ENCODE measurements at places on chromosomes 3 and 15.

DNA sequence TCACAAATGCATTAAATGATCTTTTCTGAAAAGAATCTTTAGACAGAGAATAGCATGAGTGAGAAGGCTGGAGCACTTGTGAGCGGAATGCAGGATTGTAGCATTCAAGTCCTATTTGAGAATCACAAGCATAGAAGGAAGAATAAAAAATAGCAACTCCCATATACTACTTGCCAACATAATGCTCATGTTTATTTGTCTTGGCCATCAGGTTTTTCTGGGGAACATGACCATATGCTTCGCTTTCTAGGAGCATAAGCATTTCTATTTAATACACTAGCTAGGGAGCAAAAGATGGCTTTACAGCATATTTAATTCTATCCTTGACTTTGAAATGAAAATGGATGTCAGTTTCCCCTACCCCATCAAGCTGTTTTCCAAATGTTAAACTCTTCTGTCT lies 170.3 kb upstream of the MITF start:
- no peak for DNase-seq

GRCh38 chr3:115146032-115146417 lies 1.1 kb downstream of the ZBTB20 start:
- DNase-seq = peak; percentile 29

DNA sequence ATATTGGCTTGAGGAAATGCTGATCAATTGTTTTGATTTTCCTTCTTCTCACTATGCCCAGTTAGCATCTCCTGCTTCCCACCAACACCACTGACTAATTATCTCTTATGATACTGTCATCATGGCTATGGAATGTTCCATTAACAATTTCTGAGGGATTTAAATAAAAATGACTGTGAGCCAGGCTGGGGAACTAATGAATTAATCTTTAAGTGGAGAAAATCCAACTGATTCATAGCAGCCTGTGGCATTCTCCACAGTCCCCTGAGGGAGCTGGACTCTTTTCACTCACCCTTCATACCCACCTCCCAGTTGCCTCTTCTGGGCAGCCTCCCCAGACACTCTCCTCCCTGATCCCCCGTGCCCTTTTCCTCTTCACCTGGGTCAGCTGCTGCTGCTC lies 353.6 kb downstream of the CLSTN2 start:
- no peak for DNase-seq

GRCh38 chr3:31945738-31946052 lies 35.4 kb downstream of the OSBPL10 start:
- no peak for DNase-seq

GRCh38 chr15:33322091-33322490 lies 11.3 kb downstream of the RYR3 start:
- no peak for DNase-seq

GRCh38 chr3:188486126-188486525 lies 332.2 kb downstream of the LPP start:
- DNase-seq = no peak

DNA sequence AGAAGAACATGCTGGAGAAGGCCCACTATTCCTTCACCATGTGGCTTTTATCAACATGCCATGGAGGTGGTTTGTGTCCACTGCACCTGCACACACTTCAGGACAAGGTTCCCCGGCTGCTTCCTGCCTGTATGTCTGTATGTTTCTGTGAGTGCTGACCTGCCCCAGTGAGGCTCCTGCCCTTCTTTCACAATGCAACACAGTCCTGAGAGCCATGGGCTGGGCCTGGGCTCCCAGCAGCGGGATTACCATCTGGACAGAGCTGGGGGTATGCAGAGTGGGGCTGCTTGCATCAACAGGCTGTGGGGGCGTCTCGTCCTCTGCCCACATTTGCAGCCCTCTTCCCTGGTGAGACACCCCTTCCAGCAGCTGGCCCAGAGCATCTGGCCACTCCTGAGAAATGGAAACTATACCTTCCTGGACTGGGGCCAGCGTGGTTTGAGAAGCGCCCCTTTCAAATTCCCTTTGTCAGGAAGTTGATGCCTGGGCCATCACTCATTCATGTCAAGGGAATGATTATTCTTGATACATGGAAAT lies 29.3 kb upstream of the C15orf39 start:
- DNase-seq = no peak

DNA sequence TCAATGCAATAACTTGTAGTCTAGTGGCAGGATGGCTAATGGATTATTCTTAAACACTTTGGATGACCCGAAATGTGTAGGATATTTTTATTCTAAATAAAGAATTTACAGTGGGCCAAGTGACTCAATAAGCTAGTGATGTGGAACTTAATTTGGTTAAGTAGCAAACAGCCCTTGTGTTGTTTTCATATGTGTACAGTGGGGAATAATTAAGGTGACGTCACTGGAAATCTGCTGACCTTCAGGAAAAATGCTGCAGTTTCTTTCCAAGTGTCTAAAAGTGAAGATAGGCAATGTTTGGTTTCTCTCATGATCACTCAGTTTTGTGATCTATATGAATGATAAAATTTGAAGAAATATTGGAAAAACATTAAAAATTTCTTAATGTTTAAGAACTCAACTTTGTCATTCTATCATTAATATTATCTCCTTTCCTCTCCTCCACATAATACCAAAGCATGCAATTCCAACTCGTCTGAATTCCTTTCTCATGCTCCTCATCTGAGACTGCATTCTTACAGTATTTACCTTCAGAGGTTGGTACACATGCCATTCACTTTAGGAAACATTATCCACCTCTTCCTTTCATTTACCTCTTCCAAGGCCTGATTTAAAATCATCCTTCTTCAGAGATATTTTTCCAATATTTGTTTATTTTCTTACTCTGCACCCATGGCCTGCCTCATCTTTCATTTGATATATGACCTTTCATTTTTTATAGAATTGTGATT lies 414.6 kb upstream of the ARPP21 start:
- DNase-seq = no peak

GRCh38 chr3:110928016-110928662 lies 143.5 kb upstream of the NECTIN3 start:
- DNase-seq = no peak

DNA sequence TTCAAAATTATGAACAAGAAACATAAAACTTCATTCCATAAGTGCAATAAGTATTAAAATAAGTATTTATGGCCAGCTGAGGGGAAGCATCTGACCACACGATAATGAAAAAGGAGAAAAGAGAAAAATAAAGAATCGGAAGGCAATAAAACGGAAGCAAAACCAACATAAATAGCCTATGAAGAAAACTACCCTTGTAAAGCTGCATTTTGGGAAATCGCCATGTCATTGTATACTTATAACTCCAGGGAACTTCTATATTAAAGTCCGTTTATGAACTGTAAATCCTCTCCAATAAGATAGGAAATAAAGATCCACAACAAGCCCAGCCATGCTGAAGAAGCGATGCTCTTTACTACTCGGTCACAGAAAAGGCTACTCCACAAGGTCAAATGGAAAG lies 47.7 kb downstream of the MORC1 start:
- no peak for DNase-seq

DNA sequence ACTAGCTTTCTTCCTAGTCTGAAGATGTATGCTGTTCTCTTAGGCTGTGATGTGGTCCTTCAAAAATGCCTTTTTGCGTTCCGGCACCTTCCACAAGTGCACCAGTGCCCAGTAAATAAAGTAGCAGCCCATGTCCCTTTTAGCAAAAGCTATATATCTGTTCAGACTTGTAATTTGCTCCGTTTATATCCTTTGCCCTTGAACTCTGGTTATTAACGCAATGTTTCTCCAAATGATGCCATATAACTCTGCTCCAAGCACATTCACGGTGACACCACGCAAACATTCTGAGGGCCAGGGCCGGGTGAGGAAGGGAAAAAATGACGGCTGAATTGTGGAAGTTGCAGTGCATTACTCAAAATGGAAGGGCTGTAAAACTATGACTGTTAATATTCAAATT lies 1001.1 kb upstream of the NR2F2 start:
- no peak for DNase-seq

GRCh38 chr3:132247211-132247610 lies 70.0 kb upstream of the ACP3 start:
- DNase-seq = no peak

- no peak for DNase-seq
These were observed 27.5 kb upstream of the NDUFB4 start for GRCh38 chr3:120568598-120568997.

DNA sequence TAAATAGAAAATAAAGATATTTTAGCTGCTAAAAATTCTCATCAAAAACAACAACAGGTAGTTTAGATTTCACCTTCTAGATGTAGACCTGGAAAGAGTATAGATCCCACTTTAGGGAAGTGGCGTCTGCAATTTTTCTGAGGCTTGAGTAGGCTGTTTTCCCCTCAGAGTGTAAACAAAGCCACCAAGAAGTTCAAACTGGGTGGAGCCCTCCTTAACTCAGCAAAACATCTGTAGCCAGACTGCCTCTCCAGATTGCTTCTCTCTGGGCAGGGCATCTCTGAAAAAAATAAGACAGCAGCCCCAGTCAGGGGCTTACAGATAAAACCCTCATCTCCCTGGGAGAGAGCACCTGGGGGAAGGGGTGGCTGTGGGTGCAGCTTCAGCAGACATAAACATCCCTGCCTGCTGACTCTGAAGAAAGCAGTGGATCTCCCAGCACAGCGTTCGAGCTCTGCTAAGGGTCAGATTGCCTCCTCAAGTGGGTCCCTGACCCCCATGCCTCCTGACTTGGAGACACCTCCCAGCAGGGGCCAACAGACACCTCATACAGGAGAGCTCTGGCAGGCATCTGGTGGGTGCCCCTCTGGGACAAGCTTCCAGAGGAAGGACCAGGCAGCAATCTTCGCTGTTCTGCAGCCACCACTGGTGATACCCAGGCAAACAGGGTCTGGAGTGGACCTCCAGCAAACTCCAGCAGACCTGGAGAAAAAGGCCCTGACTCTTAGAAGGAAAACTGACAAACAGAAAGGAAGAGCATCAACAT lies 259.6 kb downstream of the STXBP5L start:
- no peak for DNase-seq

- DNase-seq = no peak
These were observed 18.6 kb downstream of the RNU5B-1 start for GRCh38 chr15:65323071-65323511.

- no peak for DNase-seq
These were observed 12.8 kb downstream of the DCUN1D1 start for GRCh38 chr3:182967218-182968204.

- no peak for DNase-seq
These were observed 78.8 kb upstream of the PCSK6 start for GRCh38 chr15:101568309-101568708.

- DNase-seq = no peak
These were observed 51.8 kb upstream of the SSR3 start for GRCh38 chr3:156606729-156607128.

DNA sequence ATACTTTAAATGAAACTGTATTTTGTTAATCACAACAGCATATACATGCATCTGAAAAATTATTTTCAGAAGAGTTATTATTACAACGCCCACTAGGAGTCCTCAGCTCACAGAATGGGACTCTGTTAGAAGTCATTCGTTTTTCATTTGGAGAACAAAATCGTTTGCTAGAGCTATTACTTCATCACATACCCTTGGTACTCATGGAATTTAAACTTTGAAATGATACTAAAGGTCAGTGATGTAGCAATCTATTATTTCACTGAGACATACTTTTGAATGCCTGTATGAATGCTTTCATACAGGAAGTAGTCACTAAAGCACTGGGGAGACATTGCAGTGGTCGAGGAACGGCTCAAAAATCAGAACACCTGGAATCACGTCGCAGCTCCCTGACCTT lies 198.1 kb downstream of the MBNL1 start:
- DNase-seq = no peak

GRCh38 chr15:27872355-27872754 lies 226.8 kb downstream of the OCA2 start:
- DNase-seq = no peak

GRCh38 chr15:100220058-100220768 lies 121.6 kb downstream of the ADAMTS17 start:
- DNase-seq = no peak

GRCh38 chr3:110521019-110521418 lies 550.6 kb upstream of the NECTIN3 start:
- no peak for DNase-seq

GRCh38 chr3:141151439-141151838 lies 80.2 kb upstream of the PXYLP1 start:
- DNase-seq = no peak

- DNase-seq = peak; percentile 30
These were observed 64.9 kb upstream of the POLG start for GRCh38 chr15:89399238-89400115.

- no peak for DNase-seq
These were observed 10.8 kb downstream of the SLC51A start for GRCh38 chr3:196227121-196227561.

GRCh38 chr3:127620637-127621375 lies 8.2 kb upstream of the PODXL2 start:
- no peak for DNase-seq

DNA sequence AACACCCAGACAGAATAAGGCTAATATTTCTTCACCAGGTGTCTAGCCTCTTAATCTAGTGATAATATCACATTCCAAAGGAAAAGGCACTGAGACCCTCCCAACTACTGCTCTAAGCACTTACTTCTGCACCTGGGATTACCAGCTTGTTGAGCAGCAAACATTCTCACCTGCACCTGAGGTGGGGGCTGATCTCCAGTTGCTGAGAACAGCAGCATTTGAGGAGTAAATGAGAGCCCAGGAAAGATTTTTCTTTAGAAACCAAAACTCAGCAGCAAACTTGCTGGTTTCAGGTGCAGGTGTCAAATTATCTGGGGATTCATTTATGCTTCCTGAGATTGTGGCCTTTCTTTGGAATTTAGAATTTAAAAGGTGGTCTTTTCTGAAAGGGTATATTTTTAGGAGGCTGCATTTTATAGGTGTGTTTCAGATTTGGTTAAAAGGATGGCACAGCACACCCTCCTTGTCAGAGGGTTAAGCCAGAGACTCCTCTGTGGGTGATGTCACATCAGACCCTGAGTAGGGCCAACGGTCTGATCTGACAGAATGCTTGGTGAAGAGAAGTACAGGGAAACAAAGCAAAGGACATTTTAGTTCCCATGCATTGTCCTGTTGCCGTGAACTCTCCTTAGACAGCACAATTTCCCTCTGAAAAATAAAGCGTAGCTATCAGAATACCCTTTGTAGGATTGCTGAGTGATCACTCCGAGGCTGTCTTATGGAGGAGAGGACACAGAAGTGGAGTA lies 411.0 kb upstream of the ATP11B start:
- no peak for DNase-seq

- no peak for DNase-seq
These were observed 203.2 kb upstream of the GAP43 start for GRCh38 chr3:115420086-115420485.

GRCh38 chr3:169297214-169297613 lies 366.3 kb downstream of the MECOM start:
- no peak for DNase-seq

DNA sequence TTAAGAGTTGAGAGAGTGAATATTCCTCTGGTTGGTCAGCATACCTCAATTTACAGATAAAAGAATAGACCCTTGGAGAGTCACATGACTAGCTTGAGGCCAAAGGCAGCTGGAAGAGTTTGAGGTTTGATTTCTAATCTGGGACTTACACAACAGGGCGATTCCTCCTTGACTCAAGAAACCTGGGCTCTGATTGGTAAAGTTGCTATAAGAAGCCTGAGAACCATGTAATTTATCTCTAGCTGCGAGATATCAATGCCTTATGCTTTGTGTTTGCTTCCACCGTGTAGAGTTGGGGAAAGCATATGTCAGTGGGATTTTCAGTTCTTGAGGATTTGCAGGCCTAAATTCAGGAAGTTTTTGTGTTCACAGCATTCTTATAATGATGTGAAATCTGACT lies 206.0 kb downstream of the KLHL25 start:
- no peak for DNase-seq

- no peak for DNase-seq
These were observed 256.3 kb downstream of the TIGIT start for GRCh38 chr3:114550165-114550564.
